ENCODE measurements at places on chromosomes 2 and 18. TPM values are rescaled to one million over a fixed set of nuclear protein-coding genes. Genes with fewer than 3 reads are reported as not detected.

- DNase-seq: no peak
Observed at GRCh38 chr2:241475267-241475666, 33.1 kb downstream of the STK25 start.

GRCh38 chr2:127449414-127449813 lies 31.2 kb downstream of the PROC start:
- DNase-seq: no peak

GRCh38 chr2:175206866-175207265 lies 25.4 kb upstream of the ATP5MC3 start:
- no peak for DNase-seq

DNA sequence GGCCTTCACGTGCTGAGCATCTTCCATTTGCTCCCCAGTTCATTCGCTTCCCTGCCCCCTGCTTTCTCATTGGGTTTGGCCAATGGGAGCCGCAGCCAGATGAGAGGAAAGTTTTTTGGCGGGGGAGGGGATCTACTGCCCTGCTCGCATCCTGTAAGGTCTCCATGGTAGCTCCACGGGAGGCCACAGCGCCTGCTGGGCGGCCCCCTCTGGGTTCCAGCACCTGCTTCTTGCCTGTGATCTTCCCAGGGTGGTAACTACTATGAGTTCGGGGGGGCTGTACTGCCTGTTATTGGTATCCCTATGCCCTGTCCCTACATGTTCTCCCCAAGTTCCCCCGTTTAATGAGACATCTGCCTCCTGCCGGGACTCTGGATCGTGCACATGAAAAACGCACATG lies 57.2 kb downstream of the INPP5D start:
- DNase-seq: no peak

DNA sequence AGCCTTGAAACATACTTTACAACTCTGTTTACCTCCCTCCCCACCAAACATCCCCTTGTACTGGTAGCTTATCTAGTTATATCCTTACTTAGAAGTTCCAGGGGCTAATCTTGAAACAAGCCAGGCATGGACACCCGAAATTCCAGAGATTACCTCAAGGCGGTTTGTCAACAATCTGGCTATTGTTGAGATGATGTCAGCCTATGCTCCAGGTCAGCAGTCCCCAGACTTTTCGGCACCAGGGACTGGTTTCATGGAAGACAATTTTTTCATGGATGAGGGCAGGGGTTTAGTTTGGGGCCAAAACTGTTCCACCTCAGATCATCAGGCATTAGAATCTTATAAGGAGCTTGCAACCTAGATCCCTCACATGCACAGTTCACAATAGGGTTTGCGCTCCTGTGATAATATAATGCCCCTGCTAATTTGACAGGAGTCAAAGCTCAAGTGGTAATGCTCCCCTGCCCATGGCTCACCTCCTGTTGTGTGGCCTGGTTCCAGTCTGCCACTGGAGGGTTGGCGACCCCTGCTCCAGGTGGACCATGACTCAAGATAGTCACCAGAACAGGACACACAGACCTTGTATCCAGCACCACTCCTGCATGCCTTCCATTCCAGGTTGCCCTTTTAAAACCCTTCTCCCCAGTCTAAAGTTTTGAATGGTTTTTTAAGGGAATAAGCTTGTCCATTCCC lies 171.2 kb downstream of the SPAG16 start:
- no peak for DNase-seq

GRCh38 chr2:62794791-62795190 lies 89.3 kb downstream of the EHBP1 start:
- DNase-seq: no peak

GRCh38 chr2:71690876-71691475 lies 237.6 kb downstream of the DYSF start:
- no peak for DNase-seq

GRCh38 chr2:134647607-134648256 lies 71.1 kb downstream of the TMEM163 start:
- DNase-seq: no peak

DNA sequence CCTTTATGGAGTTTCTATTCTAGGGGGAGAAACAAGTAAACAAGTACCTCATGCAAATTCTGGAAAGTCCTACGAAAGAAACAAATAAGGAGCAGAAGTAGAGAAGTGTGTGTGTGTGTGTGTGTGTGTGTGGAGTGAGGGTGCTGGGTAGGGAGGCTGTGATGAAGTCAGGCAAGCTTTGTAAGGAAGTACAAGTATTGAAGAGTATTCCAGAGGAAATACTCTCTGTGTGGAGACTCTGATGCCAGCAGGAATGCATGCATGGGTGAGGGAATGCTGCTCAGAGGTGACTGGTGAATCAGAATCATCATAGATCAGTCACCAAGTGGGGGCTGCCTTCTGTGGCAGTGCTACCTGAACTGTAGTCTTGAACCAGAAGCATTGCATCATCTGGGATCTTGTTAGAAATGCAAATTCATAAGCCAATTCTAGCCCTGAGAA lies 34.5 kb downstream of the SLC4A3 start:
- no peak for DNase-seq

GRCh38 chr2:9030841-9031240 lies 27.4 kb upstream of the MBOAT2 start:
- DNase-seq: no peak

DNA sequence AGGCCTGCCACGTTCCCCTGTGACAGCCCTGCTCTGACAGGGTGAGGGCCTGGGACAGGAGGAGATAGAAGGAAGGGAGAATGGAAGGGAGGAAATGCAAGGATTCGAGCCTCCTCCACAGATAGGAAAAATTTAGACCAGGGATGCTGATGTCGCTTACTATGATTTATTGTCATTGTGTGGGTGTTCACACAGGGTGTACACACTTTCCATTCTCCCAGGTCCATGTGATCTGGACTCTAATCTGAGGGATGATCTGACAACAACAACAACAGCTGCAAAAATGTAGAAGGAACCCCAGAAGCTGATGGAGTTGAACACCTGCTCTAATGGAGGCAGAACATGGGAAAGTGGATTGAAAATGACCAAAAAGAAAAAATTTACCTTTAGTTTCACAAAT lies 231.7 kb upstream of the TNP1 start:
- no peak for DNase-seq

DNA sequence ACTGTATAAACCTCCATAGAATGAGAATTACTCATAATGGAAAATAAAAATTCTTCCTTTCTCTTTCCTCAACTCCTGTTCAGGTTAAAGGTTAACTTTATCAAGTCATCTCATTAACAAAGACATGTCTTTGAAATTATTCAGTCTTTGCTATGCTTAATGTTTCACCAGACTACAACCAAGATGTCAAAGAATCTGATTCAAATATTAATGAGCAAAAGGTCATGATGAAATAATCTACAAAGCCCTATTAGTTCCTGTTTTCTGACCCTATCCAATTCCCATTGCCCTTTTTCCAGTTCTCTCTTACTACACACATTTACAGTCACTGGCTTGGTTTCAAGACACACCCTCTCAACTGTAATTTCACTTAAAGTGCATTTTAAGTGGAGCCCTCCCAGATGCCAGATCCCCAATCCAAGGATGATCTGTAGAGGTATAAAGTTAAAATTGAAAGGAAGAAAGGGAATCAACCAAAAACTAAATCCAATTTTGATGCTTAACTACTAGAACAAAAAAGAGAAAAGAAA lies 246.9 kb upstream of the CYP26B1 start:
- DNase-seq: no peak

GRCh38 chr2:160039166-160039903 lies 23.1 kb downstream of the PLA2R1 start:
- no peak for DNase-seq

DNA sequence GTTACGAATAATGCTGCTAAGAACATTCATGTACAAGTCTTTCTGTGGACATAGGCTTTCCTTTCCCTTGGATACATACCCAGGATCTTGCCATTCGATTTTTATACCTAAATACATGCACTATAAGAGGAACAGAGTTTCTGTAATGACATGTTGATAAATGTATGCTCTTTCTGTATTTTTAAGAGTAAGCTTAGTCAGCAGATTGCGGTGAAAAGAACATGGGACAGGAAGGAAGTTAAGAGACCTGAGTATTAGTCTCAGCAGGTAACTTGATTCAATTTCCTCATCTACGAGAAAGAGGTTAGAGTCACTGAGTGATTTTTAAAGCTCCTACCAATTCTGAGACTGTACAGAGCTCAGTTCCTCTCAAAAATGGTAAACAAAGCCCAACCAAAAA lies 2.6 kb upstream of the TLK1 start:
- no peak for DNase-seq

AQP12A gene
- 9.7 TPM for total RNA-seq

ABHD1 gene
- total RNA-seq: 0.19 TPM

IL36G gene
- total RNA-seq: not detected

RNF152 gene
- 61.0 TPM for total RNA-seq

COQ10B gene
- 32.4 TPM for total RNA-seq

PCARE gene
- not detected for total RNA-seq

TMEM247 gene
- not detected for total RNA-seq

SLC9A2 gene
- total RNA-seq: 92.9 TPM

INPP5D gene
- total RNA-seq: 14.4 TPM

All from mucosa of descending colon (tissue), 3 donors.